Activated CD8-positive, alpha-beta T cell treated with anti-CD3 and anti-CD28 coated beads, Interleukin-2, amount 10 ng/mL, durations not matched to agents 7 days and 5 days (primary cell): ENCODE measurements at places on chromosomes 12 and 14.

GRCh38 chr12:21324551-21324950 lies 10.2 kb downstream of the SLCO1A2 start:
- DNase-seq: no peak

- no peak for DNase-seq
These were observed 6.9 kb downstream of the KCNA5 start for GRCh38 chr12:5050542-5050941.

- no peak for DNase-seq
These were observed 11.1 kb upstream of the CNTN1 start for GRCh38 chr12:40681148-40681547.

DNA sequence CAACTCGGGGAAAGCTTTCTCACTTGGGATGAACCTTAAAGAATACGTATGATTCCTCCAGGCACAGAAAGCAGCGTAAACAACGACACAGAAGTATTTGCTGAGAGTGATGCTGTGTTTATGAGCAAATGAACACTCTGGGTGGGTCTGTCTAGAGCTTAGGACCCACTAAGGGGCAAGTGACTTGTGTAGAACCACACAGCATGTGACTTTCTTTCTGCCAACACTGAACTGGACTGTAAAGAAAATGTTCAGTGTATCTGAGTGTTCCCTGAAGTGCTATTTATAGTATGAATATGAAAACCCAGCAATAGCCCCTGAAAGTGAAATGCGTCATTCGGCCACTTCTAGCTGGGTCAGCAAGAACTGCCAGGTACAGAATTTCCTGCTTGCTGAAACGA lies 78.5 kb downstream of the ST8SIA1 start:
- DNase-seq: no peak

GRCh38 chr12:7146228-7146627 lies 16.1 kb downstream of the CLSTN3 start:
- DNase-seq: no peak

DNA sequence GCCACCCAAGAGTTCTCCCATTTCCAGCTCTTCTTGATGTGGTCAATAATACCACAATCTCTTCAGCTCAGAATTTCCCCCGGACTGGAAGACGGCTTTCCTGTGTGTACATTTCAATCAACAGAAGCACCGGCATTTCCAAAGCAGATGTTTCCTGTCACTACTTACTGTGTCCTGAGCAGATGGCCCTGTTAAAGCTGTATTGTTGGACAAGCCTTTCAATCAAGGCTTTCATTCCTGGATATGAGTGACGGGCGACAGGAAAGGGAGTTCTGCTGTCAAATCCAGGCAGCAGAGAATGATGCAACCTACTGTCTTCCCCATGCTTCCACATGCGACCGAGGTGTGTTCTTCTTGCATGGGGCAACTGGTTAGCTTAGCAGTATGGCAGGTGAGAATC lies 76.4 kb upstream of the CCDC60 start:
- DNase-seq: no peak

- DNase-seq: no peak
These were observed 7.8 kb downstream of the HSP90AA1 start for GRCh38 chr14:102078831-102079699.

DNA sequence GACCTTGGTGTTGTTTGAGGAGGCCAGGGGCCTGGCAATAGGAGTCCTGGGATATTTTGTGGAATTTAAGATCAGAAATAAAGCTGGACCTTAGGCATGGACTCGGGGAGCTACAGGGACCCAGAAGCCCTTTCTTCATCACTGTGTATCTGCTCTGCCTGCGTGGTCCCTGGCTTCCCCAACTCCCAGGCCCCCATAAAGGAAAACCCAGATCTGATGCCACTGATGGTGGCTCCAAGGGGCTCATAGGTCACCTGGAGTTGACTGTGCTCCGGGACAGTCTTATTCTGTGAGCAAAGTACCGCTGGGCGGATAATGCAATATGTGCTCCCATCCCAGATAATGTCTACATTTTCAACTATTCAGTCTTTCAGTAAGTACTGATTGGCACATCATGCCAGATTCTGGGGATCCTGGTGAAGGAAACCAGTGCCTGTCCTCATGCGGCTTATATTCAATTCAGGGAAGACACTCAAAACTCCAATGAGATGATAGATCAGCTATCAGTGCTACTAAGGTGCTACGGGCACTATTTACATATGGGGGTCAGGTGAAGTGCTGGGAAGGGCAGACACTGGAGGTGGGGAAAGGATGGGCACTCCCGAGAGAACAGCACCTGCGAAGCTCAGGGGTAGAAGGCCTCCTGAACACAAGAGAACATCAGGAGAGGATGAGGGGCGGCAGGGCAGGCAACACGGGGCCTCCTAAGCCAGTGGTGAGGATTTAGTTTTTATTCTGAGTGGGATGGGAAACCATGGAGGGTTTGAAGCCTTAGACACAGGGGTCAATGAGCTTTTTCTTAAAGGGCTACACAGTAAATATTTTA lies 5.5 kb upstream of the SELPLG start:
- DNase-seq: no peak

GRCh38 chr14:53156238-53156637 lies 3.1 kb upstream of the DDHD1 start:
- no peak for DNase-seq

DNA sequence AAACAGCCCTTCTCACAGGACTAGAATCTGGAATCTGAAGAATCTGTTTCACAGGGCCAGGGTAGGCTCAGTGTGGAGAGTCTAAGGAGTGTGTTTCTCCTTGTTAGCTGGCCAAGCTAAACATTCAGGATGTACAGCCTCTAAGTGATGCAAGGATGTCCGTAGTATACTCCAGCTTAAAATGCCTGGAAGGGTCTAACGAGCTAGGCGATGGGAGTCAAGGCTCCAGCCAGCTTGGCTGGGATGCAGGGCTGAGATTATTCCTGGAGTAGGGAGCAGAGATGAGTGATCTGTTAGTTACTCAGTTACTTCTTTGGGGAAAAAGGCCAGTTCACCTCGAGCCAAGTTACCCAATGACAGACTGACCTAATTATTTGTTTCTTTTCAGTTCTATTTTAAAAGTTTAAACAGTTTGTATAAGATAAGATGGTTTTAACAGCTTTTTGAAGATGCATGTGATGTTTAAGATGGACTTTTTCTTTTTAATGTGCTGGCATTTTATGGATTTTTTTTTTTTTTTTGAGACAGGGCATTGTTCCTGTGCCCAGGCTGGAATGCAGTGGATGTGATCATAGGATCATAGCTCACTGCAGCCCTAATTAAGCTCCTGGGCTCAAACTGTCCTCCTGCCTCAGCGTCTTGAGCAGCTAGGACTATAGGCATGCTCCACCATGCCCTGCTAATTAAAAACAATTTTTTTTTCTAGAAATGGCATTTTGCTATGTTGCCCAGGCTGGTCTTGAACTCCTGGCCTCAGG lies 41.1 kb downstream of the SYNE2 start:
- DNase-seq: no peak

DNA sequence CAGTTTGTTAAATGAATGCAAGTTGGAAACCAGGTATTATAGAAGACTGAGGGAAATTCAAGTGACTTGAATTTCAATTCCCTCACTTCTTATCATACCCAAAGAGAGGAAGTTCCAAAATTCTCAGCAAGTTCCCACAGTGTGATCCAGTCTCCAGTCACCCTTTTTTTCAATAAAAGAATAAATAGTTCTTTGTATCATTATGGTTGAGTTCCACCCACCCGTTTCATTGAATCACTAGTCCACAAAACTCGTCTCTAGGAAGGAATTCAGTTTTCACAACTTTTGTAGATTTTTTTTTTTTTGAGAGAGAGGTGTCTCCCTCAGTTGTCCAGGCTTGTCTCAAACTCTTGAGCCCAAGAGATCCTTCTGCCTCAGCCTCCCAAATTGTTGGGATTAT lies 1.6 kb upstream of the TMEM30B start:
- no peak for DNase-seq

DNA sequence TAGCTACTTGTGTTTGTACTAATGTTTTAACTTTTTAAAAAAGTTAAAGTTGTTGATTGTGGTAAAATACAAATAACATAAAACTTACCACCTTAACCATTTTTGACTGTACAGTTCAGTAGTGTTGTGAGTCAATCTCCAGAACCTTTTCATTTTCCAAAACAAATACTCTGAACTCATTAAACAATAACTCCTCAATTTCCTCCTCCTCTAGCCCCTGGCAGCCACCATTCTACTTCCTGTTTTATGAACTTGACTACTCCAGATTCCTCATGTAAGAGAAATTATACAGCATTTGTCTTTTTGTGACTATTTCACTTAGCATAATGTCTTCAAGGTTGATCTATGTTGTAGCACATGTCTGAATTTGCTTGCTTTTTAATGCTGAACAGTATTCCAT lies 299.1 kb upstream of the AMIGO2 start:
- no peak for DNase-seq

GRCh38 chr12:112924986-112925385 lies 13.3 kb upstream of the OAS3 start:
- no peak for DNase-seq

GRCh38 chr12:121534495-121535148 lies 46.2 kb downstream of the KDM2B start:
- peak; percentile 51 for DNase-seq

- no peak for DNase-seq
These were observed 173.2 kb downstream of the EGLN3 start for GRCh38 chr14:33777681-33778080.

DNA sequence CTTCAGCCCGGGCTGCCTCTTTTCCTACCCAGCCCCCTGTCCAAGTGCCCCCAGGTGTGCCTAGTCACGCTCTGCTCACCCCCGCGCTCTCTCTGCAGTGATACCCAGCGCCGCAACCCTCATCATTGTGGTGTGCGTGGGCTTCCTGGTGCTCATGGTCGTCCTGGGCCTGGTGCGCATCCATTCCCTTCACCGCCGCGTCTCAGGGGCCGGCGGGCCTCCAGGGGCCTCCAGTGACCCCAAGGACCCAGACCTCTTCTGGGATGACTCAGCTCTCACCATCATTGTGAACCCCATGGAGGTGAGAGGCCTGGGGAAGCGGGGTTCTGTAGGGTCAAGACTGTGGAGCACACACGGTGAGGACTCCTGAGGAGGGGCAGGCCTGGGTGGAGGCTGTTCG lies 27.2 kb downstream of the CLSTN3 start:
- DNase-seq: no peak

DNA sequence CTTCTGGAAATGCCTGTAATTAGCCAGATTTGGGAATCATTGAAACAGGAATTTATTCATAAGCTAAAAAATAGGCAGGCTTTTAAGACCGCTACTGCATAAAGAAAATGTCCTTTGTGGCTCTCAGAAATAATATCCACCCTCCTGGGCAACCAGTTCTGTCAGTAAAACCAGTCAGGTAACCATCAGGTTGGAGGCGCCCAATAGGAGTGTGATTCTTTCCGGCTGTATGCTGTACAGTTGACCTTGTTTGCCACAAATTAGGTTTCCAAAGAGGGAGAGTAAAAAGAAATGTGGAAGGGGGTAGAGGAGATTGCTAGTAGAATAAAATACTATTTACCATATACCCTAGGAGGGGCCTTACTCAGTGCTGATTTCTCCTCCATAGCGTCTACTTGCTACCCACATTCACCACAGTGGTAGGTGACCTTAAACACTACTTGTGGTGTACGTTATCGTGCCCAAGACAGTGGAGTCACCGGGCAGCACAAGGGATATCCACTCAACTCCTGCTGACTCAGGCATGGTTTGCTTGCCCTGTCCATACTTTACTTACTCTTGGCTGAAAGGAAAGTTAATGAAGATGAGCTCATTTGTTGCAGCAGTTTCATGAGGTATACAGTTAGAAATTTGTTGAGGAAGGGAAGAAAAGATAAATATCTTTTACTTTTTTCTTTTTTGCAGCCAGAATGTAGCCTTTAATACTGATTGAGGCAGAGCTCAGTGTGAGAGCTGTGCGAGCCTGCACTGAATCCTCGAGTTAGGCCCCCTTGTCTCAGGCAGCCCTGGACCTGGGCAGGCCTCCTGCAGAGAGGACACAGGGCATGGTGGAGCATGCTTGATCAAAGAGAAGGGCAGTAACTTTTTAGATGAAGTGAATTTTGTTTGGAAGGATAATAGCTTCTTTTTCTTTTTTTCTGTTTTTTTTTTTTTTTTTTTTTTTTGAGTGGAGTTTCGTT lies 76.7 kb downstream of the DIP2B start:
- DNase-seq: no peak

DNA sequence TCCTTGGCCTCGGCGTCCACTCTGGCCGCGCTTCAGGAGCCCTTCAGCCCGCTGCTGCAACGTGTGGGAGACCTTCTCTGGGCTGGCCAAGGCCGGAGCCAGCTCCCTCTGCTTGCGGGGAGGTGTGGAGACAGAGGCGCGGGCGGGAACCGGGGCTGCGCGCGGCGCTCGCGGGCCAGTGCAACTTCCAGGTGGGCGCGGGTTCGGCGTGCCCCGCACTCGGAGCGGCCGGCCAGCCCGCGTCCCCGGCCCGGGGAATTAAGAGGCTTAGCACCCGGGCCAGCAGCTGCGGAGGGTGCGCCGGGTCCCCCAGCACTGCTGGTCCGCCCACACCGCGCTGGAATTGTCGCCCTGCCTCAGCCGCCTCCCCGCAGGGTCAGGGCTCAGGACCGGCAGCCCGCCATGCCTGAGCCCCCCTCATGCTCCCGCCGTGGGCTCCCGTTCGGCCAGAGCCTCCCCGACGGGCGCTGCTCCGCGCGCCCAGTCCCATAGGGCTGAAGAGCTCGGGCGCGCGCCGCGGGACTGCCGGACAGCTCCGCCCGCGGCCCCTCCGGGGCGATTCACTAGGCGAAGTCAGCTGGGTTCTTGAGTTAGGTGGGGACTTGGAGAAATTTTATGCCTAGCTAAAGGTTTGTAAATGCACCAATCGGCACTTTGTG lies 673.9 kb downstream of the SLC16A7 start:
- no peak for DNase-seq

GRCh38 chr12:58880639-58881038 lies 39.7 kb downstream of the LRIG3 start:
- no peak for DNase-seq

DNA sequence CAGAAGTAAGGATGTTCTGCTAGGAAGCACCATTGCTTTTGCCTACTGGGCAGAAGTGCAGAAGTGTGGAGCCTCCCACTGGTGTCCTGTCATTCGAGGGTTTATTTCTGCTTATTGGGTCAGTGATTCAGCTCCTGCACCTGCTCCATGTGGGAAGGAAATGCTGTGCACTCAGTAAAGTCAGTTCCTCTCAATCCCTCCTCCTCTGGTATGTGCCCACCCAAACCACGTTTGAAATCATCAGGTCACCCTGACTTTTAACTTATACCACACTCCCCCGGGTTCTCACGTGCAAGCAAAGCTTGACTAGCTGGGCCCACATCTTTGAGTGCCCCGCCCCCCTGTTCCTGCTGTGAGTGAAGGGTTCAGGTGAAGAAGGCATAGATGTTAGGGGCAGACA lies 223.7 kb downstream of the CHST11 start:
- peak; percentile 39 for DNase-seq

GRCh38 chr12:24116548-24116947 lies 167.1 kb upstream of the SOX5 start:
- DNase-seq: no peak
